Endothelial cell of umbilical vein (primary cell): ENCODE measurements at places on chromosomes 16 and 17. TPM values are rescaled to one million over a fixed set of nuclear protein-coding genes. Genes with fewer than 3 reads are reported as not detected.
A peak's percentile ranks its signal among the peaks of the same experiment; 100 is the strongest.

DNA sequence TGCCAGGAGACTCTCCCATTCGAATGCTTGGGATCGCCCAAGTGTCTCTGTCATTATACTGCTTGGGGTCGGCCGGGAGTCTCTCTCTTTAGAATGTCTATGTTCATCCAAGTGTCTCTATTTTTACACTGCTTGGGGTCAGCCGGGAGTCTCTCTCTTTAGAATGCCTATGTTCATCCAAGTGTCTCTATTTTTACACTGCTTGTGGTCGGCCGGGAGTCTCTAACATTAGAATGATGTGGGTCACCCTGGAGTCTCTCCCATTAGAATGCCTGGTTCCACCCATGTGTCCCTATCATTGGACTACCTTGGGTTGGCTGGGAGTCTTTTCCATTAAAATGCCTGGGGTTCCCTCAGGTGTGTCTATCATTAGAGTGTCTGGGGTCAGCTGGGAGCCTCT lies 2230.4 kb downstream of the TP53TG3F start:
- no peak for DNase-seq

Gene SP6
- total RNA-seq = 0.90 and 1.3 TPM in 2 replicates

- DNase-seq = no peak
Observed at GRCh38 chr16:53792161-53792951, 88.4 kb downstream of the FTO start.

- no peak for DNase-seq
Observed at GRCh38 chr17:41655611-41656111, 31.3 kb upstream of the KRT17 start.

DNA sequence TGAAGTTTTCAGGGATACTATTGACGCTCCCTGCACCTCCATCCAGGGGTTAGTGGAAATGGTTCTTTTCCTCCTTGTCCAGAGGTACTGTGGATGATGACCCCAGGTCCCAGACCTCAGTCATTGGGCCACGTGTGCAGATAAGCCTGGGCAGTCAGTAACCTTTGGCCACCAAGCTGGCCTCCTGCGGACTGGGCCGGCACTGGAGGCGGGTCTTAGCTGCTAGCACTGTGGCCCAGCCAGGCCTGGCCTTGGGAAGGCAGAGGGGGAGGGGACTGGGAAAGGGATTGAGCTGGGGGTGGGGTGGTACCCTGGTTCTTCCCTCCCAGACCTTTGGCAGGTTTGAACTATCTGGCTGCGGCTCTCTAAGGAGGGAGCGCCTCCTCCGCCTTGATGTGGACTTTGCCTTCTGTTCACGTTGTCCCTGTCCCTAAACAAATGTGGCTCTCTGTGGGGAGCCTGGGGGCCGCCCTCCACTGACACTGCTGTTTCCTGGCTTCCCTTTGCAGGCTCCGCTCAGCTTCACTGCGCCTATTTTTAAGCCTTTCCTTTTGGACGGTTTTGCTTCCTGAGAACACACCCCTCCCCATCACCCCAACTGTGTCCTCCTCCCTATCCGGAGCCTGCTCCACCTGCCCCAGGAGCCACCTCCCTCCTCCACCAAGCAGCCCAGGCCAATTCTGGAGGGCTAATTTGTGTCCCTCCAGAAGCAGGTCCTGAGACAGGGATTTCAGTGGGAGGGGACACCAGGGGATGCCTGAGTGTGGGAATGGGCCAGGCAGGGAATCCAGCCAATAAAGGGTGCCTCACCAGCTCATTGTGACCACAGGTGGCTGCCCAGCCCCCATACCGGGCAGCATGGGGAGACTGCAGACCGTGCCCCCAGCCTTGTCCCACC lies 251.9 kb downstream of the SEC14L1 start:
- DNase-seq = no peak

DNA sequence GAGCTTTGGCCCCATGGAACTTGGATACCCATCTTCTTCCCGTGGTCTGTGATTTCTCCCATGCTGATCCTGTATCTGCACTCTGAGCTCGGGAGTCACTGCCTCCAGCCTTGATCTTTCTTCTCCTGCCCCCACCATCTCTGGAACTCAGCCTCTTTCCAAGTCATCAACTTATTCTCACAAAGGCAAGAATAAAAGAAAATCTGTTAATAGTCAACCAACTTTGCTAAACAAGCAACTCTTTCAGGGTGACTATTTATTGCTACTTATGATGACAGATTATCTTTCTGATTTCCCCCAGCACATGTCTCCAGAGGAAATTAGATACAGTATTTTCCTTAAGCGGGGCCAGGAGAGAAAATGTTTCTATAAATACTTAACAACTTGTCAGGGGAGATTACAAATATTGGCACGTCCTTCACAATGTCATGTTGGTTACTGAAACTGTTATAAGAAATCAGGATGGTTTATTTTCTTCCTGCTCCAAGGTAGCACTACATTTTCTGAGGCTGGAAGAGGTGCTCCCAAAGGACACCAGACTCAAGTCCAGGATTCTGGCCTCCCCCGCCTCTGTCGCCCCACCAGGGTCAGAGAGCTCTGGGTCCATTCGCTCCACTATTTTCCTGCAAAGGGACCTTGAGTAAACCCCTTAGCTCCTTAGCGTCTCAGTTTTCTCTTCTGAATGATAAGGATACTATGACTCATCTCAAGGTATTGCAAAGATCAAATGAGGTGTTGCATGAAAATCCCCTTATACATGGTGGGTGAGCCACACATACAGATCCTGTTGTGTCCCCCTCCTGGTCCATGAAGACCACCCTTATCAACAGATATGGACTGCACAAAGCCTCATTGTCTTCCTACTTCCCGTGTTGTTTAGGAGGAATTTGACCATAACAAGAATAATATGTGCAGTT lies 205.2 kb upstream of the WSCD1 start:
- DNase-seq = no peak

Gene ADAD2
- total RNA-seq = not detected in 2 replicates

GRCh38 chr16:17448640-17449638 lies 21.8 kb downstream of the XYLT1 start:
- no peak for DNase-seq

- DNase-seq = no peak
Observed at GRCh38 chr17:82041144-82041814, 3.8 kb upstream of the DCXR start.

- DNase-seq = no peak
Observed at GRCh38 chr16:48235058-48235555, 9.0 kb upstream of the LONP2 start.

DNA sequence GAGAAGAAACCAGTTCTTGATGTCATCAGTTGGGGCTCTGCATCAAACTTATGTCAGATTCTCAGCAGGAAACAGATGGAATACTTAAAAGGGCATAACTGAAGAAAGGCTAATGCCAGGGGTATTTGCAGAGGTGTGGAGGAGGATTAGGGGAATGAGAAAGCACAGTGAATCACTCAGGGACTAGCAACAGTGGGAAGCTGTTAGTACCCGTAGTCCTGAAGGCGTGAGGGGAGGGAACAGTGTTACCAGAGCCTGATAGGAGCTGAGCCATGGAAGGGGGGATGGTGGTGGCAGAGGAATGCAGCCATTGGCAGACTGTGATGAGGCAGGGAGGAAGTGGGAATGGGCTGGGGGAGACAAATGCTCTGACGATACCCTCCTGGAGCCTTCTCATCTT lies 162.3 kb downstream of the UTP18 start:
- no peak for DNase-seq

GRCh38 chr17:44921122-44921882 lies 6.0 kb upstream of the GFAP start:
- DNase-seq = no peak

DNA sequence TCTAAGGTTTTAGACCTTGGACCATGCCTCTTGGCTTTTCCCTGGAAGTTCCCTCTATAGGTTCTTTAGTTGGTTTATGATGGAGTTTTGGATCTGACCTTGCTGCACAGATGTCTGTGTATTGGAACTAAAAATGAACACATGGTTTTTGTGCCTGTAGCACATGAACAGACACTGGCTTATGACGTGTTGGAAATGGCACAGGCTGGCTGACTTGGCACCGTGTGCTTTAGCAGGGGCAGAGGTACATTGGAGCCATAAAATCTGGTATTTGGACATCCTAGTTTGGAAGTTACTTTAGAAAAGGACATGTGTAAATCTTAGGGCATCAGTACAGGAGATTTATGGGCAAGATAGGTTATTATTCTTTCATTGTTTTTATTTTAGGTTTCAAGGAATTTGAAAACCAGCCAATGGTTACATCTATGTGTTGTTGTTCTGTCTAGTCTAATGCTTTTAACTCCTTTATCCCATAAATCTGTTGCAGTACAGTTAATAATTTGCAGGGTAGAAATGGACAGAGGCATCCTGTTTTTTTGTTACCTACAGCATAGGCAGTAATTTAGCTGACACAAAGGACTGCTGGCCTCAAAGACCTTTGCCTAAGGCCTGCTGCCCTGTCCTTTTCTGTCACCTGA lies 6.0 kb downstream of the SOCS7 start:
- DNase-seq = peak; percentile 32

- no peak for DNase-seq
Observed at GRCh38 chr16:65476448-65476955, 354.6 kb upstream of the CDH11 start.

DNA sequence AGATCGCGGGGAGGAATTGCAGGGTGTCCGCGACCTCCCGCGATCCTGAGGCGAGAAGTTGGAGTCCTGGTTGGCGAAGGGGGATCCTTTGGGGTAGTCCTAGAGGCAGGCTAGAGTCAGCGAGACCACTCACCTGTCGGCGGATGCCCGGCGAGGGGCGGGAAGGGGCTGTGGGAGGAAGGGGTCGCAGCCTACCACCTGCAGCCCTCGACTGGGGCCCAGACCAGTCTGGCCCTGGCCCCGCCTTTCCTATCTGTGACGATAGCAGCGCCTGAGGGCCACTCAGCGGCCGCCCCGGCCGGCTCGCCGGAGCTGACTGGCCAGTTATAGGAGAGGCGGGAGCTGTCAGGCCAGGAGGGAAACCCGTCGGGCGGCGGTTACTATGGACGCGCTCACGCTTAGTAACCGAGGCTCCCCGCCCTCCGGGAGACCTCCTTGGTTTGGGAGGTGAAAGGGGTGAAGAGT lies at the start of gene TEKT3:
Gene TEKT3, minus strand, starts transcription at position 213 of the 465 bp plus-strand sequence. CDS start 10,012 bp downstream, outside the sequence.
- peak; percentile 57 for DNase-seq

DNA sequence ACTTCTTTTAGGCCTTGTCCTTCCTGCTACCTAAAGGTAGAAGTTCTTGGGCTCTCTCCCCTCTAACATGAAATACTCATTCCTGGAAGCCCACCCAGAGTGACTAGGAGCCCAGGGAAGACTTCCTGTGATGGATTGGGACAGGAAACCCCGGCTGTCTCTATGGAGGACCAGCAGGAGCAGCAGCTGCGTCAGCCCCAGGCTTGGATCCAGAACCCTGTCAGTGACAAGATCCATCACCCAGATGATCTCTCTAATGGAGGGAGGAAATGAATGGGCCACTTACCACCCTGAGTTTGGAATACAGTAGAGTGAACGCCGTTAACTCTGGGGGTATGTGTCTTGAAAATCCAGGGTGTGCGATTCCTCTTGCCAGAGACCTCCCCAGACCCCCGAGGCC lies 195.7 kb upstream of the WSCD1 start:
- DNase-seq = no peak

DNA sequence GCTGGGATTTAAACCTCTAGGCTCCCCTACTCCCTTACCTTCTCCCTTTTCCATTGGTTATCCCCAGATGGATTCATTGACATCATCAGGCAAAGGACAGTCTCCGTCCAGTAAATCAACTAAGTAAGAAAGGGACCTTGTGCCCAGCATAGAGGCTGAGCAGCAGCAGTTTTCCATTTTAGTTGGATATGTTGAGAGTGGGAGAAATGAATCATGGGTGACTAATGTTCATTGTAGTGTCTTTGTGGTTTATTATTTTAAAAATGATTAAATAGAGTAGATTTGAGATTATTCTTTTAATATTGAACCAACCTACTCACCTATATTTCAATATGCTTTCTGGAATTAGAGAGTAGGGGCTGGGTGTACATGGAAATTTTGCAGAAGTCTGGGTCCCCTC lies 99.4 kb upstream of the CACNG3 start:
- DNase-seq = peak; percentile 19

Gene HOXB8
- total RNA-seq = 1.7 and 2.0 TPM in 2 replicates

Gene NEUROD2
- not detected in 2 replicates for total RNA-seq

DNA sequence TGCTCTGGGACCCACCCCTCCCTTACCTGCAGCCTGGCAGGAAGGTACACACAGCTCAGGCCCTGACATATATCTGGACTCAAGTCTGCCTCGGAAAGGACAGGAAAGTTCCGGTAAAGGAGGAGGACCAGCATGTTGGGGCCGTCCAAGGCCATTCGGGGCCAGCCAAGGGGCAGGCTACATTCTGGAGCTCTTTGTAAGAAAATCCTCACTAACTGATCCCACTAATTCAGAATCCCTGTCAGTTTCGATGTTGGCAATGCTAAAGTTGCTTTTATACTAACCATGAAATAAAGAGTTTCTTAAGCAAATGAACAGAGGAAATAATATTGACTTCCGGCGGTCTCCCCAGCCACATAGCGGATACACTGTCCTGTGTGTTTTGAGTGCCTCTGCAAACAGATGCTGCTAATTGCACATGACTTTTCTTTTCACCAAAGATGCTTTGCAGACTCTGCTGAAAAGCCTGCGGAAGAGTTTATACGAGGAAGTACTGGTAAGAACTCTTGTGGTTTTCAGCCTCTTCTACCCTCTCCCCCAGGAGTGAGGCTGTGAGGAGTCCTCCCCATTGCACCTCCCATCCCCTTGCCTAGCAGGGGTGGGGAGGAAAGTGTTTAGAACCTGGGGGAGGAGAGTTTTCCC lies 54.8 kb downstream of the PLXDC1 start:
- DNase-seq = no peak
